ENCODE measurements at places on chromosomes 16 and 17.
A peak's percentile ranks its signal among the peaks of the same experiment; 100 is the strongest.

GRCh38 chr16:30947859-30948666, 805 bp upstream of the ORAI3 start:
- no peak for DNase-seq

DNA sequence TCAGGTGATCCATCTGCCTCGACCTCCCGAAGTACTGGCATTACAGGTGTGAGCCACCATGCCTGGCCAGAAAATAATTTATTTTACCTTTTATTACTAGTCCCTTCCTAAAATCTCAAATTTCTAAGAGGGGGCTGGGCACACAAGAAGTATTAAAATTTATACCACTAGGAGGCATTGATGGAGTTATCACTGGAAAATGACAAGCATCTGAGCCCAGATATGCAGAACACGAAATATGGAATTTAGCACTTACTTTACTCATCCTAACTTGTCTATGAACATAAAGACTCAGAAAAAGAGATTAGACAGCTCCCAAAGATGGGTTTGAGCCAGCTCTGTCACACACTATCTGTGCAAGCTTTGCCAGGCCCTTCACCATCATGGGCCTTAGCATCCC, 46.4 kb downstream of the STAT5A start:
- no peak for DNase-seq

- peak; percentile 97 for DNase-seq
These were observed 22.4 kb upstream of the SCNN1B start for GRCh38 chr16:23279721-23280153.

GRCh38 chr17:51674579-51675255, 414.4 kb downstream of the UTP18 start:
- no peak for DNase-seq

- DNase-seq, result no peak
These were observed 273.4 kb downstream of the NTN1 start for GRCh38 chr17:9294661-9295210.

- no peak for DNase-seq
These were observed 295.5 kb downstream of the CDH11 start for GRCh38 chr16:64826374-64826773.

DNA sequence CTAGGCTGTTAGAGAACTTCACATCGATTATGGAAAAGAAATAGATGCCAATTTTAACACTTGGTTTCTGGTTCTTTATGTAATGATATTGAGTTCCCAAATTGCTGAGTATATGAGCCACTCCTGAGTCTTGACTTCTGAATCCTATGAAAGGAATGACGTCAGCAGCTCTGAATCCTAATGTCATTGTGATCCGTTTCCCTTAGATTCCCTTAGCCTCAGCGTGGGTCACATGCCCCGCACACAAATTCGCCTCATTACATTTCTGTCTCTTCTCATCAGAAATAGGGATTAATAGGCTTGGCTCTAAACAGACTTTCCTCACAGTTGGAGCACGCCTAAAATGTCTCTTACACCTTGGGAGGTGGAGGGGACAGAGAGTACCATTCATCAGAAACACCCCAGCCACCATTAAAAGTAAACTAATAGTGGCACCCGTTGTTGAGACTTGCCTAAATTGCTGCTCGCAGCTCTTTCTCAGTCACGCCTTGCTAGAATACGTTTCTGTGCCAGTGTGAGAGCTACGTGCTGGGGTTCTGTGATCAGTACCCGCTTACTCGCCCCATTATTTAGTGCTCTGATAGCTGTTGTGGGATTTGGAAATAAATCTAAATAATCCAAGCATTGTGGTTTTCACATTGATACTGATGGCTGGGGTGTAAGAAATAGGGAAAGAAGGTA, 7.1 kb downstream of the MRM3 start:
- DNase-seq, result no peak

- peak; percentile 89 for DNase-seq
These were observed 47.3 kb downstream of the BRIP1 start for GRCh38 chr17:61815863-61816503.

DNA sequence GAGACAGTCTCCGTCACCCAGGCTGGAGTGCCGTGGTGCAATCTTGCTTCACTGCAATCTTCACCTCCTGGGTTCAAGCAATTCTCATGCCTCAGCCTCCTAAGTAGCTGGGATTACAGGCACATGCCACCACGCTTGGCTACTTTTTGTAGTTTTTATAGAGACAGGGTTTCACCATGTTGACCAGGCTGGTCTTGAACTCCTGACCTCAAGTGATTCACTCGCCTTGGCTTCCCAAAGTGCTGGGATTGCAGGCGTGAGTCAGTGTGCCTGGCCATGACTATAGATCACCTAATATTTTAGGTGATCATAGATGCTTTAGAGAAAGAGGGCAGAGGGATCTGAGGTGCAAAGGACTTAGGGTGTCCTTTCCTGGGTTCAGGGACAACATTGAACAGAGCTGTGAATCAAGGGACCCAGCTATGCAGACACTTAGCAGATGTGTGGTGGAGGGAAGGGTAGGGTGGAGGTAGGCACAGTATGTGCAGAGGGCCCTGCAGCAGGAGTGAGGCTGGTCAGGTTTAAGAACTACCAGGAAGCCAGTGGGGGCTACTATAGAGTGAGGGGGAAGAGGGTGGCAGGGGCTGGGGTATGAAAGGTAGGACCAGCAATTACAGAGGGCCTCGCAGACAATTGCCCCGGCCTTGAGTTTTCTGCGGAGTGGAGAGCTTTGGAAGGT, 116.5 kb downstream of the CMIP start:
- no peak for DNase-seq

- DNase-seq, result no peak
These were observed 7.7 kb upstream of the HROB start for GRCh38 chr17:44133918-44134476.

DNA sequence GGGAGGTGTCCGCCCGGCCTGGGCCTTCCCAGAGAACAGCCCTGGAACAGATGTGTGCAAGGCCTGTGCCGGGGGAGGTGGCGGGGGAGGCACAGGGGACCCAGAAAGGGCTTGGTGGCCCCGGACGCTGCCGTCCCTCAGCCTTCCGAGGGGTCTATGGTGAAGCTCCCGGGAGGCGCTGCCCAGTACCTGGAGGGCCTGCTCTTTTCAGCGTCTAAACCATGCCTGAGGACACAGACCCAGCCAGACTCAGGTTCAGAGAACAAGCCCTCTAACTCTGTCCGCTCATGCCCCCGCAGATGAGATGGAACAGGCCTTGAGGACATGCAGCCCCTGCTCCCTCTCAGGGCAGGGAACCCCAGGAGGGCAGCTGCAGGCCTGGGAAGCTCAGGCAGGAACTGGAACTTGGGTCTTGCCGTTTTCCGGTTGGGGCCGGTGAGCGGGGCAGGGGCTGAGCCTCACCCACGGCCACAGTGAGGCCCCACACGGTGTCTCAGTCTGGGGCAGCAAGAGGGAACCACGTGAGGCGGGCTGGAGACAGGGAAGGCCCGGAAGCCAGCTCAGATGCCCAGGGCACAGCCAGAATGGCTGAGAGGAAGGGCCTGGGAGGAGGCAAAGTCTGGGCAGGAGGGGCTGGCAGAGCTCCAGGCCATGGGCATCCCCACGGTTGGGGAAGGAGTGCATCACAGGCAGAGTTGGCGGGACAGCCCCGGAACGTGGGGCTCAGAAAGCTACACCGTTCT, 12.5 kb downstream of the SLC16A3 start:
- DNase-seq, result no peak

DNA sequence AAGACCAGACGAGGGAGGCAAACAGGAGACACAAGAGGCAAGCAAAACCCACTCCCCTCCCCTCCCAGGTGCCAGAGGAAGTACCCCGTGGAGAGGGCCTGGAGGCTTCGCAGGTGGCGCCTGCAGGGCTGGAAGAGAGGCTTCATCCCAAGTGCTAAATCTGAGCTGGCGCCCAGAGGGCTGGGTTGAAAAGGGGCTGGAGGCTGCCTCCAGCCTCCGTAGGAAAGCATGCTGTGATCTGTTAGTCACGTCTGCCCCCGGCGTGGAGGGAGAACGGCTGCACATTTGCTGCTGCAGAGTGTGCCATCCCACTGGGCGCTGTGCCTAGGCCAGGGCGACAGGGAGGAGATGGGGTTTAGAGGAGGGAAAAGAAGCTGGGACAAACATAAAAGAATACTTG, 16.9 kb downstream of the RPH3AL start:
- DNase-seq, result no peak

DNA sequence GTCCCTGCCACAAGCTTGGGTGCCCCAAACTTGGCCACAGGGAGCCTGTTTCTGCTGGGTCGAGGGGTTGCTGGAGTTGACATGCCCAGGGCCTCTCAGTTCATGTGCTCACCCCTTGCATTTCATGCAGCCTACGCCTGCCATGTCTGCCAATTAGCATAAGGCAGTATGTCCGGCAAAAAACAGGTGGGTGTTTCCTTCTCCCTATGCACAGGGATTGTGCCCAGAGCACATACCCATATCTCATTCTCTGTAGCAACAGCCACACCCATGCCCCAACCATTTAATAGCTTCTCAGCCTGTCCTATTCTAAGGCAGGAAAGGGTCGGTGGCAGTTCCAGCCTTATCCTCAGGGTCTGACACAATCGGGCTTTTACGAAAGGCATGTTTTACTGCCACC, 340.4 kb upstream of the ASIC2 start:
- DNase-seq, result no peak

DNA sequence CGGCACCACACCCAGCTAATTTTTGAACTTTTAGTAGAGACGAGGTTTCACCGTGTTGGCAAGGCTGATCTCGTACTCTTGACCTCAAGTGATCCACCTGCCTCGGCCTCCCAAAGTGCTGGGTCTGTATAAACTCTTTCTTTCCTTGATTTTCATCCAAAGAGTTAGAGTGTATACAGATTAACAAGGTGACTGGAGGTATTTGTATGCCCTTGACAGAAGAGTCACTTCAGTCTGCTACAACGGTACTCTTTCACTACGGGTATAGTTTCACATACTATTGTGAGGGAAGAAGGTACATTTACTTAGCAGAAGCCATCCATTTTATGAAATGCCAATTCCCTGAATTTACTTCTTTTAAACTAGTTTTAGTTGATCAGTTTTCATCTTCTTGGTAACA, 32.5 kb downstream of the PPM1E start:
- DNase-seq, result no peak

GRCh38 chr16:20849589-20850390, 43.5 kb downstream of the REXO5 start:
- peak; percentile 67 for DNase-seq

GRCh38 chr17:74520790-74521480, 10.3 kb downstream of the CD300LB start:
- no peak for DNase-seq

DNA sequence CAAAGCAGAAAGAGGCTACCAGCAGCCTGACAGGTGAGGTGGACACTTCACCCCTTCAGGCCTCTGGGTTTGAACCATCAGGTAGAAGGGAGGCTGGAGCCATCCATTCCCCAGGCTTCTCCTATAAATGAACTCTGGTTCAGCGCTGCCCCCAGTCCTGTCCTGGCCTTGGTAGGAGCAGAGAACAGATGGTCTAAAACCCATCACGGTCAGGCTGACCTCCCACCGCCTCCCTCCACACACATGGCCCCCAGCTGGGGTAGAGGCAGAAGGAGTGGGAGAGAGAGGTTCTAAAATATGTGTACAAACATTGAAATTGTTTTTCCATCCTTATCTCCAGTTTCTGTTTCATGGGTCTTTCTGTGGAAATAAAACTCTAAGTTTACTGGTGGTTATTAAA, 59.7 kb upstream of the DNAJA2 start:
- no peak for DNase-seq

DNA sequence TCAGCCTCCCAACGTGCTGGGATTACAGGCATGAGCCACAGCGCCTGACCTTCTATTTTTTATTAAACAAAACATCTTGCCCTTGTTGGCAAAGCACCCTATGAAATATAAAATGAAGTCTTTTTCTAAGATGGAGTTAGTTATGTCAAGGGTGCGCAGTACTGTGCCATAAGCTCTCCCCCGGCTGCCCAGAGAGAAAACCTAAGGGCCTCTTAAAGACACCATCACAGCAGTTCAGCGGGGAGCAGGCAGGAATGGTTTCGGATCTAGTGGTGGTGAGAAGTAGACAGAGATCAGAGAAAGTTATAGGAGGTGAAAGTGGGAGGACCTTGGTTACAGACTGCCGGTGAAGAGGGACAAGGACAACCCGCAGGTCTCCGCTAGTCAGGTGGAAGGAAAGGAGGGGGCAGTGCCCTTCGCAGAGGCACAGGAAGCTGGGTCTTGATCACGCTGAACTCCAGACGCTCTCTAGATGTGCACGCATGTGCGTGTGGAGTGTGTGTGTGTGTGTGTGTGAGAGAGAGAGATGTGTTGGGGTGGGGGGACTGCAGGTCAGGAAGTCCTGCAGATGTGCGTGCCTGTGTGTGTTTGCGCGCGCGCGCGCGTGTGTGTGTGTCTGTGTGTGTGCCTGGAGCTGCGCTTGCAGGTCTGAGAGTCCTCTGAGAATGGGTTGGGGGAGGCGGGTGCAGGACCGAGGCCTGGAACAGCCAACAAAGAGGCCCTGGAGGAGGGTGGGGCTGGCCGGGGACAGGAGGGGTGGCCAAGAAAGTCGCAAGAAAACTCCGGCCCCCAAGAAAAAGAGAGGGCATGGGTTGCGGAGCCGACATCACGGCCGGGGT, 748 bp upstream of the CMTM3 start:
- peak; percentile 35 for DNase-seq

DNA sequence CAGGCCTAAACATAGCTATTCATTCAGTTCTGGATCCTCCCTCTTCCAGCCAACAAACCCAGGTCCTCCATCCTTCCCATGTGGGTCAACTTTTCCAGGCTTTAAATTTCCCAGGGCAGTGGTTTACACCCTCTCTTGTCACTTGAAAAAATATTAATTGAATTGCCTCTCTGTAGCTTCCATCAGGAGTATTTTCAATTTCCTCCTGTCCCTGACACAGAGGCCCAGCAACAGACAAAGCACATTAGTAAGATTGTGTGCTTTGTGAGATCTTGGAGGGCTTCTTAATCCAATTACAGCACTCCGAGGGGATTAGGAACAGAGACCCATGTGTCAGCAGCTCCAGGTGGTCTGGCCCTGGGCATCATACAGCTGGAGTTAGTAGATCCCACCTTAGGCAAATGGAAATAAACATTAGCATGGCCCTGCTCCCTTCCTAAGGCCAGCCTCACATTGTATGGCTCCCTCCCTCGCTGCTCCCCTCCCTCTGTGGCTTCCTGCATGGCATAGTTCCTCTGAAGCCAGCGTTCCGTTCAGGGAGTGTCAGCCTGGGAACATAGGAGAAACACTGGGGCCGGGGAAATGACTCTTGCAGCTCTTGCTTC, 132.7 kb upstream of the HSBP1 start:
- no peak for DNase-seq

DNA sequence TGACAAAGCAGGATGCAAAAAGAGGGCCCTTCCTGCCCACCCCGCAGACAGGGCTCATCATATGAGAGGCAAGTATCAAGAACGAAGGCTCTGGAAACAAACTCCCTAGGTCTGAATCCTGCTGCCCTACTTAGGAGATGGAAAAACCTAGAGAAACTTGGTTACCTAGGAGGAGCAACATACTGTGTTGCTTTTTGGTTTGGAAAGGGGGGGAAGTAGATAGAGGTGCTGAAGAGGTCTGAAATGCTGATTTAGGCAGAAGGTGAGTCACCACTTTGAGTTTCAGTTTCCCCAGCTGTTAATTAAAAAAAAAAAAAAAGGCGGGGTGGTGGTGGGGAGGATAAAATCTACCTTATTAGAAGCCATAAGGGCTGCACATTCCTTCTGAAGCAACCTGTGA, 1.5 kb downstream of the N4BP1 start:
- no peak for DNase-seq

GRCh38 chr17:806346-806745, 24.2 kb downstream of the MRM3 start:
- no peak for DNase-seq

- no peak for DNase-seq
These were observed 156.1 kb downstream of the SEC14L1 start for GRCh38 chr17:77296769-77297409.

- no peak for DNase-seq
These were observed 38.9 kb upstream of the NDRG4 start for GRCh38 chr16:58461056-58461455.

Data from NCI-H510A treated with DMSO at 0.1 percent for 48 hours (cell line).